Activated T-helper 1 cell treated with Interleukin-2 at 50 U/mL for 16 hours (primary cell): ENCODE measurements at places on chromosomes 3 and 15.

DNA sequence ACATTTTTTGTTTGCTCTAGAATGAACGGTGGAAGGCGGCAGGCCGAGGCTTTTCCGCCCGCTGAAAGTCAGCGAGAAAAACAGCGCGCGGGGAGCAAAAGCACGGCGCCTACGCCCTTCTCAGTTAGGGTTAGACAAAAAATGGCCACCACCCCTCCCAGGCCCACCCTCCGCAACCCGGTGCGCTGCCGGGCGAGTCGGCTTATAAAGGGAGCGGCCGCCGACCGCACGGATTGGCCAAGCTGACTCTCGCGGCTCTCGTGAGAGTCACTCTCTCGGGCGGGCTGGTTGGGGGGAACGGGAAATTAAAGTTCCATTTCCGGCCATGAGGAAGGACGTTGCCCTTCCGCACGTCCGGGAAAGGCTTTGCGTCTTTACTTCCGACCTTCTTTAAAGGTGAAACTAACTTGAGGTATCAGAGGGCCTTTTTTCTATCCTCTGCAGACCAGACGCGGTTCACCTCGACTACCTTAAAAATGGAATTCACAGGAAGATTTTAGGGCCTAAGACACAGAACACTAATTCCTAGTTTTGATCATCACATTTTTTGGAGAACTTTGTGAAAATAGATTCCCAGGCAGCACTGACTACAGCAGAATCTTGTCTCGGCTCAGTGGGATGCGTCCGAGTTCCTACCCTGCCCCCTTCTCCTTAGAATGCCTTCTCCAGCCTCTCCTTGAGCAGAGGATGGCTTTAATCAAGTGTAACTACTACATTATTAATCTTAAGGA is at the start of gene TERC:
Gene TERC, minus strand, starts transcription at position 179 of the 731 bp plus-strand sequence.
- DNase-seq, result peak; percentile 88

DNA sequence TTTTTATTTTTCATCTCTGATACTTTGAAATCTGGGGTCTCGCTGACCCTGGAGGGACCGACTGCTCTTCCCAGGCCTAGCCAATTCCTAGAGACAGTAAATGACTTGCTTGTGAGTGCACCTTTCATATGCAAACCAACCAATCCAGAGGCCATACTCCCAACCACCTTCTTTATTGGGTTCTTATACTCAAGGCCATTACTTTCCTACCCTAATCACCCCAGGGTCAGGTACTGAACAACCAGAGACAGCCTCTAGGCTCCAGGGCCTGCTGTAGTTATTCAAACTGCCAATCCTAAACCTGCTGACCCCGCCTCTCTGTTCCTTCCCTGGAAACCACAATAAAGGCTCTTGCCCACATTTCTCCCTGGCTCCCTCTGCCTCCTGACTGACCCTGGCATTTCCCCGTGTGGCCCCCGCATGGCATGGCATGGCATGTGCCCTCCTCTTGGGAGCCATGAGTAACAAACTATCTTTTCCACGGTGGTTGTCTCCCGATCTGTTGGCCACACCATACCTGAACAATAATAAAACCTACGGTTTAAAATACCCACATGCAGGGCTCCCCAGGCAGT is 42.9 kb downstream of the ADCY5 start:
- DNase-seq, result no peak

DNA sequence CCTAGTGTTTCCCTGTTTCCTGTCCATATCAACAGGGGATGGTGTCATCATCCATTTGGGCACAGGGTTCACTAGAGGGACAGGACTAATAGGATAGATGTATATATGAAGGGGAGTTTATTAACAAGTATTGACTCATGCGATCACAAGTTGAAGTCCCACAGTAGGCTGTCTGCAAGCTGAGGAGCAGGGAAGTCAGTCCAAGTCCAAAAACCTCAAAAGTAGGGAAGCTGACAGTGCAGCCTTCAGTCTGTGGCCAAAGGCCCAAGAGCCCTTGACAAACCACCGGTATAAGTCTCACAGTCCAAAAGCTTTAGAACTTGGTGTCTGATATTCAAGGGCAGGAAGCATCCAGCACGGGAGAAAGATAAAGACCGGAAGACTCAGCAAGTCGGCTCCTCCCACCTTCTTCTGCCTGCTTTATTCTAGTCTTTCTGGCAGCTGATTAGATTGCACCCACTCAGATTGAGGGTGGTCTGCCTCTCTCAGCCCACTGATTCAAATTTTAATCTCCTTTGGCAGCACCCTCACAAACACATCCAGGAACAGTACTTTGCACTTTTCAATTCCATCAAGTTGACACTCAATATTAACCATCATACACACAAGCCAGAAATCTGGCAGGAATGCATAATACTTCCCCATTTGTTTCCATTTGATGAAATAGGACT is 43.4 kb downstream of the CD200 start:
- no peak for DNase-seq

- DNase-seq, result no peak
These were observed 38.5 kb downstream of the FBLN2 start for GRCh38 chr3:13587442-13587841.

DNA sequence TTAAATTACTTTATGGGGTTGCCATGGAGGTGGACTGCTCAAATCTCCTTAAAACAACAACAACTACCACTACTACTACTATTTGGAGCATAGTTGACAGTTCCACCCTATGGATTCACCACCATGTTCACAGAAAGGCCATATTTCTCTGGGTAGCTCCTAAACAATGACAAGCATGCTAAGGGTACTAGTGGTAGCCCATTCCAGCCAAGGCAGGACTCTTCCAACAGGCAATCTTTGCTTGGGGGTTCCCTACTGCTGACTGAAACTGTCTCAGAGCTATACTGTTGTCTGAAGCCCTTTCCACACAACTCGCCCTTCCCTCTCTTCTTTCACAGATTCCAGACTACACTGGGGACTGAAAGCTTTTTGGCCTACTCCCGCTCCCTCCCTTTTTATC is 68.9 kb downstream of the CYP19A1 start:
- DNase-seq, result no peak
